T-cell (primary cell): ENCODE measurements at places on chromosomes 1 and 21. TPM values are rescaled to one million over a fixed set of nuclear protein-coding genes. Genes with fewer than 3 reads are reported as not detected.

DNA sequence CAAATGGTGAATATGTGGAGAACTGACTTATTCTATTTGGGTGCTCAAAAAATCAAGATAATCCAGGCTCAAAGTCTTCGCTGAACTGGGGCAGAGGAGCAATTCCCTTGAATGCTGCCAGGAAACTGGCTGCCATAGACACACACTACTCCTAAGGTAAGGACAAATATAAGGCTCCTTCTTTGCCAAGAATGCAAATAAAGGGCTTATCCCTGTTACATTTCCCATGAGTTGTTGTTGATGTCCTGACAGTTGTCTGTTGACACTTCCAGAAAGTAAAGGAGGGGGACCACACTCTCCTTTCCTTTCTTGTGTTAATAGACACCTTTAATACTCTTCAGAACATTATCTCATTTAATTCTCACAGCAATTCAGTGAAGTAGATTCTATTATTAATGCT lies 212.2 kb upstream of the PTBP2 start:
- DNase-seq, result no peak

DNA sequence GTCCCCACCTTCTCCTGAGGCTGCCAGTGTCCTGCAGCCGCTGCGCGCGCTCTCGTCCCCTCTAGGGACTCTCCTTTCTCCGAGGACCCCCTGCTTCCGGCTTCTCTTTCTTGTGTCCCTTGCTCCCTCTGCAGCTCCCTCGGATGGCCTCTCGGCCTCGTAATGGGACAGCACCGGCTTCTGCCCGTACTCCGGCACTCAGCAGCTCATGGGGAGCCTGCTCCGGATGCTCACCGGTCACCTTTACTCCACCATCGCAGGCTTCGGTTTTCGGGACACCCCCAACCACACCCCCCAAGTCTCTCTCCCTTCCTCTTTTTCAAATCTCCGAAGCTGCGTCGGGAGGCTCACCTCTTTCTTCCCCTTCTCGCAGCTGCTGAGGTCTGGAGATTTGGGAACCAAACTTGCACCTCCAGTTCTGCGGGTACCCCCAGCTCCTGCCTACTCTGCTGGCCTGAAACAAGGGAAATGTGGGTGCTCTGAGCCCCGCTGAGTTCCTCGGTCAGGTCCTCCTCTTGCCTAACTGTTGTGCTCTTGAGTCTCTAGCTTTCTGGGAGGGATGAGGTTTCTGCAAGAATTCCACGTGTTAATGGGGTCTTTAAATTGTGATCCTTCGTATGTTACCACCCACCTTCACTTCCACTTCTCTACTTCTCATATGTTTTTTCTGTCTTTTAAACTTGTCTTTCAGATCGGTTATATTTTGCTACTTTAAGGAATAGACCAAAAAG lies 930 bp downstream of the CDC14A start:
- no peak for DNase-seq

DNA sequence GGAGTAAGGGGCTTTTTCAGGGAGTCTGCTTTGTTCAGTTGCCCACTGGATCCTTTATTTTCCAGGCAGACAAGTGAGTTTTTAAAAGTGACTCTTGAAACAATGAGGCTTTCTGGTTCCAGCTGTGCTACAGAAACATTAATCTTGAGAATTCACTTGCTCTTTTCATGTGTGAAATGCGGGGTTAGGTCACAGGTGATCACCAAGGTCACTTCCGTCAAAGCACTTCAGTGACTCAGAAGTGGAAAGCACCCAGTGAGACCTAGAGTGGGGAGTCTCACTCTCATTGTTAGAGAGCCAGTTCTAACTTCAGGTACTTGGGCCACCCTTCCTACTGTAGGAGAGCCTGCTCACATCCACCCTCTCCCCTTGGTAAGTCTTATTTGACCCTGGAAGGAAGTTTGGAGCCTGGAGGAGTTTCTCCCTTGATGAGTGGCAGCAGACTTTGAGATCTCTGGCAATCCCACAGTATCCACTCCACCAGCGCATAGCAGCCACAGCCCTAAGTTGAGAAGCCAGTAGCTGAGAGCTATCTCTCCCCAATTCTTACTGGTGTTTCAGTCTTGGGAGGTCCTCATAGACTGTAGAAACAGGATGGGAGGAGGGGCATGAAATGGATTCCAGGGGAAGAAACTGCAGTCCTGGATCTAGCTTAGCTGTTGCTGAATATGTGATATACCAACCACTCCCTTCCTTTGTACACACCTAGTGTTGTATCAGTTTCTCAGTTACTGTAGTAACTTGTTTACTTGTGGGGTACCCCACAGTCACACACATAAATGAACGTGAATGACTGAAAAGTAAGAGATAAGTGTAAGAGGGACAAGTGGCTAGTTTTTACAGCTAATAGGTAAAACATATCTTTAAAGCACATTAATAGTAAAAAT lies 3.1 kb downstream of the TACSTD2 start:
- DNase-seq, result no peak

- no peak for DNase-seq
Observed at GRCh38 chr1:165290148-165290547, 66.4 kb downstream of the LMX1A start.

DNA sequence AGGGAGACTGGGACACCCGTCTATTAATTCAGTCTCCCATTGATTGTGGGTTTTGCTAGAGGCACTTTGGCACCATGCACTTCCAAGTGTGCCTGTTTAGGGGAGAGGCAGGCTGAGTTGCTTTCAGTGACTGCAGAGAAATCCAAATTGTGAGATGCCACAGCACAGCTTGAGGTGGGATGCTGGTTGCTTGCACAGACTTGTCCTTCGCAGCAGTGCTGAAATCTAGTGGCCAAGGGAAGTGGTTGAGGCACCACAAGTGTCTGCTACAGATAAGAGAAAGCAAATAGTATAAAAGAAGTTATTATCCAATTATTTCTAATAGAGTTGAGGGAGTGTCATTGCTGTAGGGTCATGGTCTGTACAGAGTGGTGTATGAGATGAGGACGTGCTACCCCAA lies 40.0 kb upstream of the APP start:
- DNase-seq, result no peak

- DNase-seq, result no peak
Observed at GRCh38 chr1:94579876-94580294, 38.3 kb upstream of the F3 start.

DNA sequence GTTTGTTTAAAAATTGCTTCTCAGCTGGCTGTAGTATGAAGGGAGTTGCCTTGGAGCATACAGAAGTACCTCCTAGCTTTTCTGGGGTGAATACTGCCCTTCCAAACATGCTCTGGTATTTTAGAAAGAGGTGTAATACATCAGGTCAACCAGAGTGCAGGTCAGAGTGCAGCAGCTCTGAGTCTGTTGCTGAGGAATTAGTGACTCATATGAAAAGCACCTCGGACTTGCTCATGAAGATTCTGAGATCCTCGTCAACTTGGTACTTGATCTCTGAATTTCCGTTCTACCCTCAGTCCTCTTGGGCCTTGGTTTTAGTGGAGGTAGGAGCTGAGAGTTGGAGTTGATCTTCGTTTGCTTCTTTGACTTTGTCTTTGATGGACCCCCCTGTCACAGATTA lies 67.3 kb downstream of the NOS1AP start:
- no peak for DNase-seq

DNA sequence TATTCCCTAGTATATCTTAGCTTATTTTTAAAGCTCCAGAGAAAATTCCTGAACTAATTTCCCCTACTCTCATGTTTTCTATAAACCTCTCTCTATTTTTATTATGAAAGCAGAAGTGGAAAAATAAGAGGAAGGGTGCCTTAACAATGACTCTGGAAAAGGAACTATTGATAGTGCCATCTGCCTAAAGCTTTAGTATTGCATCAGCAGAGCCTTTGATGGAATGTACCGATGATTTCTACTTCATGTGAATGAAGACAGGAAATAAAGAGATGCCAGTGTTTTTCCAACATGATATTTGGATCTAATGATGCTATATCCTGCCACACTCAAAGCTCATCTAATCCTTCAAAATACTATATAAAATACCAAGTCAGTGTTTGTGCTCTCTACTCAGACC lies 35.1 kb downstream of the TNFSF18 start:
- no peak for DNase-seq

- no peak for DNase-seq
Observed at GRCh38 chr1:91650764-91651163, 150.1 kb downstream of the CDC7 start.

- no peak for DNase-seq
Observed at GRCh38 chr1:60727552-60727951, 354.8 kb upstream of the NFIA start.

GRCh38 chr1:209621286-209621685 lies 30.9 kb downstream of the LAMB3 start:
- no peak for DNase-seq

- no peak for DNase-seq
Observed at GRCh38 chr1:159712080-159712479, 2.3 kb downstream of the CRP start.

- peak; percentile 81 for DNase-seq
Observed at GRCh38 chr1:161305867-161306519, 3.8 kb downstream of the MPZ start.

GRCh38 chr1:24275510-24275909 lies 43.6 kb upstream of the GRHL3 start:
- DNase-seq, result no peak

GRCh38 chr21:28587748-28588147 lies 404.9 kb downstream of the LTN1 start:
- no peak for DNase-seq

DNA sequence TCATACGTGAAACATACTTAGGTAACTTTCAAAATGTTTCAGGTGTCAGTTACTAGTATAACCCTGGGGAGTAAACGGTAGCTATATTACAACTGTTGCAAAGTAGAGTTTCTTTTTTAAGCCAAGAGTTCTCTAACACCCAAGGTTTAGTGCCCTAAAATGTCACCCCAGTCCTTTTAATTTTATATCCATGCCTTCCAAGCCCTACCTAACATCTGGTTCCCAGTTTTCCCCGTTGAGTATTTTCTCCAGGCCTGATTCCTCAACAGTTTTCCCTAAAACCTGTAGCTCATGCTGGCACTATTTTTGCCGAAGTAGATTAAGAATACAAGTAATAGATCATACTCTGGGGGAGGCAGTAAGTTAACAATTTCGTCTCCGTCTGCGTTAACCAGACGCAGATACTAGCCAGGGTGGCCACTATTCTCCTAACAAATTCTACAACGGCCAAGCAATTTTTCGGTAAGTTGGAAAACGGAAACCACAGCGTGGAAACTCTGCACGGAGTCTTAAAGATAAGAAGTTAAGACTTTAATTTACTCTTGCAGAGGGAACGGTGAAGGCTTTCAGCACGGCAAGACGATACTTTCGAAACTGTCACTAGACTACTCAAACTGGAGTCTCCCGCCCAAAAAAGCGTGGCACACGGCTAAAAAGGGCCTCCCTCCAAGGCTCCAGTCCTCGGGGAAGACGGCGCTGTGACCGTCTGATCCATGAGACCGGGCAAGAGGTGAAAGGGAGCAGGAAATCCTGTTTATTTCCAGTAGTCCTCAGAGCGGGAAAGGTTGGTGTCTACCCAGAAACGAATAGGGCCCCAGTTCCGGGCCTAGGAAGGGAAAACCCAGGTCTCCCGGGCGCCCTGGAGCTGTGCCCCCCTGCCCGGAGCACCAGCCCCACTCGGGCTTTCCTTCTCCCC lies 945 bp downstream of the SRSF4 start:
- DNase-seq, result peak; percentile 5

DNA sequence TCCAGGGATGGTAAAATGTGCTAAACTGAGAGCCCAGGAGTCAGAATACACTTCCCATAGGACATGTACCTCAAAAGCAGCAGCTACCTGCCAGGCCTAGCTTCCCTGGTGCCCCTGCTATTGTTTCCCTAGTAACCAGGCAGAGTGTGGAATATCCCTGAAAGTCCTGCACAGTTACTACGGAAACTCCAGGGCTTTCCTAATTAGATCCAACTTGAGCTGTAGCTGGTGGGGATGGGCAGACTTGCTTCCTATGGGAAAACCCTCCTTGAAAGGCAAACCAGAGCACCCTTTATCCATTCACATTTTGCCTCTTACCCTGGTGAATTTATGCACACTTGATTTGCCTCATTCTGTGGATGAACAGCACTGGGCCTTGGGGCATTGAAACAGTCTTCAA lies 559.9 kb upstream of the PBX1 start:
- DNase-seq, result no peak

DNA sequence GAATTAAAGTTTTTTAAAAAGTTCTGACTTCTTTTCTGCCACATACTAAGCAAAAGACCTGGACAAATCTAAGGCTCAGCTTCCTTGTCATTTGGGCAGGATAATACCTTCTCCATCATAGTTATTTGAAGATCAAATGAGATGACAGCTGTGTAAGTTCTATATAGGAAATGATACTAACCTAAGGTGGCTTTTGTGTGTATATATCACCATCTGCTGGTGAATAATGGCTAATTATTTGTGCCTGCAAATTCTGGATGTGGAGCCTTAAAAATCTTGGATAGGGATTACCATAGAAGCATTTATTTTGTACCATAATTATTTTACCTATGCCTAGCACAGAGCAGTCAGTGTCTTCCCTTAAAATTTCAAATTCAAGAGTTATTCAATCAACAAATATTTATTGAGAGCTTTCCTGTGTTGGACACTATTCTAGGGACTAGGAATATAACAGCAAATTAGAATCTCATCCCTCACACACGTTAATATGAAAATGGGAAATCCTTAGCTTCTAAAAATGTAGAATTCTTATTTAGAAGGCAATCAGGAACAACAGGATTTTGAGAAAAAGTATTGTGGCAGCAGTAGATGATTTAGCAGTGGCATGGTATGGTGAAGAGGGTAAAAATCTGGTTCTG lies 89.8 kb downstream of the TMEM200B start:
- no peak for DNase-seq

PEAR1 gene
- total RNA-seq, result 0.09 TPM

CLEC20A gene
- total RNA-seq, result not detected

PAPPA2 gene
- 0.03 TPM for total RNA-seq

GPR37L1 gene
- not detected for total RNA-seq

HAO2 gene
- total RNA-seq, result not detected

WDR64 gene
- total RNA-seq, result 0.13 TPM

ALX3 gene
- not detected for total RNA-seq

KRTAP10-4 gene
- total RNA-seq, result not detected

OTUD7B gene
- 9.7 TPM for total RNA-seq

FRRS1 gene
- total RNA-seq, result not detected

KDF1 gene
- total RNA-seq, result 0.84 TPM

B3GALT2 gene
- 3.4 TPM for total RNA-seq

IQGAP3 gene
- total RNA-seq, result 0.18 TPM

TMEM35B gene
- total RNA-seq, result 51.6 TPM

FAM72A gene
- total RNA-seq, result 1.5 TPM
